SK-N-SH (cell line): ENCODE measurements at places on chromosomes 2 and 18. TPM values are rescaled to one million over a fixed set of nuclear protein-coding genes. Genes with fewer than 3 reads are reported as not detected.
A peak's percentile ranks its signal among the peaks of the same experiment; 100 is the strongest.

DNA sequence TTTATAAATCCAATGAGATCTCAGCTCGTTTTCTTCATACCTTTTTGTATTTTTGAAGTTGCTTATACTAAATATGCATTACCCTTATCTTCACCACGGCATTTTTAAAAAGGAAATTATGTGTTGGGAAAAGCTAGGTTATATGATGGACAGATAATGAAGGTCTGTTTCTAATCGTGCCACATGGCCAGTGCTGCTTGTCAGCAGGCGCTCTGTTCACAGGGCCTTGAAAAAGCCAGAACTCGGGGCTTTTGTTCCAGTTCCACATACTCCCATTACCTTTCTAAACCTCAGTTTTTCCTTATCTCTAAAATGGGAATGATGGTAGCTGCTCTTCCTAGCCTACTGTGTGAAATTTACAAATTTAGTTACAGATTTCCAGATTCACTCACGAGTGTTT is 42.0 kb downstream of the EPAS1 start:
- peak; percentile 59 for DNase-seq

DNA sequence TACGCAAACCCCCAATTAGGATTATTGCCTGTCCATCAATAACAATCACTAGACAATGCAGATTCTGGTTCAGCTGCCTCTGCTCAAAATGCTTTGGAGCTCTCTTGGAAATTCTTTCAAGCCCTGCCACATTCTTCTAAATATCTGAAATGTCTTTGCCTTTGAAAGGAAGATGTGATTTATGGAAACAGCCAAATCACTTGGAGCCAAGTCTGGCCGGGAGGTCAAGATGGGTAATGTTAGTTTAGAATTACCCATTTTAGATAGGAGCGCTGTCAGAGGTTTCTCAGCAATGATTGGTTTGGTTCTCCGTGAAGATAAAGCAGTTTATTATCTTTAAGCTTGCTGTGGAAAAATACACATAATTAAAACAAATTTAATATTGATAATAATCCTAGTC is 306.7 kb downstream of the SETBP1 start:
- no peak for DNase-seq

DNA sequence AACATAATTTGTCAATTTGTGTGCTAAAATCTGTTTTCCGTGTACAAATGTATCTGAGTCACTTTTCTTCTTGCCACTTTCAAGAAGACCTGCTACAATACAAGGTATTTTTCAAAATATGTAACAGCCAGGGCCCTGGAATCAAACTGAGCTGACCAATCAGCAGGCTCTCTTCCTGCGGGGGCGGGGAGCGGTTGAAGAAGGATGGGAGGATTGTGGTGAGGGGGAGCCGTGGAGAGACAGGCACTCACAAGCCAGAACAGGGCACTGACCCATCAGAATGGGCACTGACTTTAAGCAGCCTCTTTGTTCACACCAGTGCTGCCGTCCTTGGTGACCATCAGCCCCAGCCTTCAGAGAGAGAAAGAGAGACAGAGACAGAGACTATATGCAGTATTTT is 40.6 kb upstream of the CCNYL1 start:
- peak; percentile 23 for DNase-seq

The STK25 gene
- 236 and 268 TPM in 2 replicates for polyA plus RNA-seq

The AGAP1 gene
- polyA plus RNA-seq = 8.8 and 9.4 TPM in 2 replicates

GRCh38 chr18:24369426-24369825 is 28.2 kb downstream of the OSBPL1A start:
- DNase-seq = no peak

GRCh38 chr18:45325778-45326177 is 289.5 kb upstream of the SLC14A2 start:
- DNase-seq = no peak

- DNase-seq = no peak
These were observed 43.5 kb downstream of the SLC38A11 start for GRCh38 chr2:164911832-164912231.

DNA sequence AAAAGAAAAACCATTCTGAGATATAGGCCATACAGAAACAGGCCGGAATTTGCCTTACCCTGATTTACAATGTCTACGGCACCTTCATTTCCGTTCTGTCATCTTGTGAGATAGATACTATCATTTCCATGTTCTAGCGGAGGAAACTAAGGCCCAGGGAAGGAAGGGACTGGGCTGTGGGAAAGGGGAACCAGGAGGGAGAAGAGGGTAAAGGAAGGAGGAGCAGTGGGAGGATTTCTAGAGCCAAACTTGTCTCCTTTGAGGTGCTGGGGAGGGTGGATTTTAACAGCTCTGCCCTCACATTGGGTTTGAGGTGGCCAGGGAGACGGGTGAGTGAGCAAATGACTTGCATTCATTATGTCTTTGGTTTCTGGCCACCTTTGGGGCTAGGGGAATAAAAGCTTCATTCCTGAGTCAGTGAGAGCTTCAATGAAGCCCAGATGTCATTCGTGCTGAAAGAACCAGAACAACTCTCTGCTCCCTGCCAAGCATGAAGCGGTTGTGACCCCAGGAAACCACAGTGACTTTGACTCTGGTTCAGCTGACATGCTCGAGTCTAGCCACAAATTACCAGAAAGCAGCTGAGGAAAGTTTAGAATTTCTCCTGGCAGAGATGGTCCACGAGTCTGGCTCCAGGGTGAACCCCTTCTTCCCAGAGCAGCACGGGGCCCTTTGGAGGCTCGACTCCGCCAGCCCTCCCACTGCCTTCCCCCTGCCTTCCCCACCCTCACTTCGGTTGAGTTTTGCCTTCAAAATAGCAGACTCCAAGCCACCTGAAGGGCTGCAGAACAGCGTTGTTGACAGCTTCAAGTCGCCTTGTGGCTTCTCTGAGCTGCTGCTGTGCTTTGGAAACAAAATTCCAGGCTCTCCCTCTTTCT is 3.8 kb downstream of the ACTG2 start:
- no peak for DNase-seq

GRCh38 chr2:198242093-198242492 is 437.7 kb downstream of the PLCL1 start:
- DNase-seq = no peak

The IL18R1 gene
- 0.11 TPM in 1 of 2 replicates, not detected in the other for polyA plus RNA-seq

DNA sequence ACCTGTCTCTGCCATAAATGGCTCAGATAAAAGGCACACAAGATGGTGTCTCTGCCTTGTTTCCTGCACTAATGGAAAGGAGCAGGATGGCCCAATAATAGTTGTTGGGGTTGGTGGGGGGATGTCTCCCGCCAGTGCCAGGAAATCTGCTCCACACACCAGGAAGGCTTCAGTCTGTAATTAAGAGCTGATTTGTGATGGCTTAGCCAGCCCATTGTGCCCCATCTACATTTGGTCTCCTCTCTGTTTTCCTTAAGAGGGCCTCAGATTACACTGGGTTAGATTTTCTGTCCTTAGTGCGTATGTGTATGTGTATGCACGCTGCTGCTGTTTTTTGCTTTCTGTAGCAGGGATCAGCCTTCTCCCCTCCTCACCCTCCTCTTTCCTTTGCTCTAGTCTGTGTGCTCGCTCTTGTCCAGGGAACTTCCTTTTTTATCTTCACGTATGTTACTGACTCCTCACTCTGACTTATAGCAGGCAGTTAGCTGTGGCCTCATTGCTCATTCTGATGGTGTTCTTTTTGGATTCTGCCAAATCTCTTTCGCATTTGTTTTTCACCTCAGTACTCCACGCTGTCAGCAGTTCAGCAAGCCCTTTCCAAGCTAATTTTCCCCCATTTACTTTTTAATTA is 33.4 kb upstream of the MGAT5 start:
- no peak for DNase-seq

The SH3RF3 gene
- polyA plus RNA-seq = 1.3 and 1.9 TPM in 2 replicates

DNA sequence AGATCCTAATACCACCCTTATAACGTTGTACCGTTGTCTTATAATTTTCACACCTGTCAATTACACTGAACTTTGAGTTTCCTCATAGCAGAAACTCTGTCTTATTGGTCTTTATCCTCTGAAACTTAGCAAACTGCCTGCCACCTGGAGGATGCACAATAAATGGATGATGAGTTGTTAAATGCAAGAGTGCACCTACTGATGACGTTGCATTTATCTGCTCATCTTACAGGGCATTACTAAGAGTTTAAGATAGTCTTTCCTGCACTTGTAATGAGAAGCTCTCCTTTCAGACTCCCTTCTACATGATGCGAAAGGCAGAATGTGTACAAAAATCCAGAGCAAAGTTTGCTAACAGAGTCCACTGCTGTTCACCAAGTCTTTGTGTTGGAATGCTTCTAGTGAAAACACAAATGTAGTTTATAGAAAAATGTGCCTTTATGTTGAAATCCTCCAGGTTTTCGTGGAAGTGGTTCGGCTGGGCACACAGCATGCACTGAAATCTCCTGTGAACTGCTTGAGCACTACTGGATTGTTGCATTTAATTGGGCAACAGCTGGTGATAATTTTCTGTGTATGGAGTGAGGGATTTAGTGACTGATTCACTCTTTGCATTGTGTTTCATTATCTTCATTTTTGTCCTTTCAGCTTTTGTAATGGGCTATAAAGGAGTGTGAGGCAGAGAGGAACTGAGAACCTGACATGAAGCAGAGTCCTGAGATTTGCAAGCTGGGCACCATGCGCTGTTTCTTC is 665.8 kb upstream of the ID2 start:
- no peak for DNase-seq

DNA sequence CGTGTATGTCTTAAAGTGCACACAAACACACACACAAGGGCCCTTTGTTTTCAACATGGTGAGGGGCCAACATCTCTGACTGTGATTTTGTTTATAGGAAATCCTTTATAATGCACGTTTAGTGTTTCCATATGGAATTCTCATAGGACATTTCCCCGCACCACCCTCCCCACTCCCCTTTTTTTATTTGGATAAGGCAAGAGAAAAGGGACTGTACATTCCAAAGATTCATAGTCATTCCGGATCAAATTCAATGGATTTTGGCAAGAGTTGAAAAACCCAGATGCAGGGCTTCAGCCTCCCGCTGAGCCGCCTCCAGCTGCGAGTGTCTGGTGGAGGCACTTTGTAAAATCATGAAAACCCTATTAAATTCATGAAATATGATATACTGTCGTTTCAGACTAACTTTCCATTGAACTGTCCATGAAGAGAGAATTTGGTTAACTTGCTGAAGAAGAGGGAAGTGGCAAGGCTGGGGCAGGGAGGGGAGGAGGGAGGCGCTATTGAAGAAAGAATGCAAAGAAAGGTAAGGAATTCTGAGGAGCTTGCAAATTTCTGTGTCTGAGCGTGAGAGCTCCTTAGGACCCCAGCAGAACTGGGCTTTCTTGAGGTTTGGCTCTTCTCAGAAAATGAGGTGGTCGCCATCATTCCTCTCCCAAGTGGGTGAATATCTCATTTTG is 25.8 kb upstream of the SLC14A2 start:
- peak; percentile 30 for DNase-seq

GRCh38 chr2:65057391-65058052 is 1.3 kb downstream of the CEP68 start:
- DNase-seq = no peak

DNA sequence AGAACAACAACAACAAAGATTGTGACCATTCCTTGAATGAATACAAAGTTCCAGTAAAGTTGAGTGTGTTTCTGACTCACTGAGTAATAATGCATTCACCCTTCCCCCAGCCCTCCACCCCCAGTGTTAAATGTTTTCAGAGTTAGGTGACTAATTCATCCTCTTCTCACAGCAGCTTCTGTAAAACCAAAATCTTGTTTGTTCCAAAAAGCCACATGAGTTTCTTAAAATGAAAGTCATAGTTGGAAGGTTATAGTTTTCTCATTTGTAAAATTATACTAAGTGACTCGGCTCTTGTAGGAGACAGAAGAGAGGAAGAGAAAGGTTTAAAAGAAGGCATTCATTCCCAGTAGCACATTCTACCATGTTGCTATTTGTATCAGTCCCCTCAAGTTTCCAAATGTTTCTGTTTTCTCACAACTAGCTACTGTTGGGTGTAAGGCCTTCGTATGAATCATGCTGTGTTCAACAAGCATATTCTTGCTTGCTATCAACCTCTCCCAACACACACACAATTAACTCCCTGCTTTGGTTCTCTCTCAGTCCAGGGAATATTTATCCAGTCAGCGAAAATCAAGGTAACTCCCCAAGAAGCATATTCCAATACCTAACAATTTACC is 75.3 kb downstream of the MBD2 start:
- DNase-seq = no peak

The APCDD1 gene
- polyA plus RNA-seq = 0.02 TPM in 1 of 2 replicates, not detected in the other

The CXCR1 gene
- not detected in 2 replicates for polyA plus RNA-seq

The REG3G gene
- not detected in 2 replicates for polyA plus RNA-seq

GRCh38 chr2:206296128-206296527 is 21.7 kb downstream of the ZDBF2 start:
- no peak for DNase-seq

- no peak for DNase-seq
These were observed 214.6 kb downstream of the NCK2 start for GRCh38 chr2:105959357-105959756.

DNA sequence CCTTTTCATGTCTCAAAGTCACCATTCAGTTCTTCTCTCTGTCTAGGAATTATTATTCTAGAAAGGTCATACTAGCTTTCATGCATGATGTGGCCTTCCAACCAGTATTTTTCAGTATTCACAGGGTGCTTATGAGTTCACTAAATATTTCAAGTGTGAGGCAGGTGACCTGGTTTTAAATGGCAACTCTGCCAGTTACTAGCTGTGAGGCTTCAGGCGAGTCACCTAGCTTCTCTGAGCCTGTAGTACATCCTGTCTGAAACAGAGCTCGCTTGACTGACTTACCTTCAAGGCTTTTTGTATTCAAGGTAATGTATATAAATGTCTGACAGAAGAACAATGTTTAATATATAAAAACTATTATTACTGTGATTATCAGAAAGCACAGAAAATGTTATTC is 19.4 kb upstream of the ACVR1 start:
- DNase-seq = no peak

DNA sequence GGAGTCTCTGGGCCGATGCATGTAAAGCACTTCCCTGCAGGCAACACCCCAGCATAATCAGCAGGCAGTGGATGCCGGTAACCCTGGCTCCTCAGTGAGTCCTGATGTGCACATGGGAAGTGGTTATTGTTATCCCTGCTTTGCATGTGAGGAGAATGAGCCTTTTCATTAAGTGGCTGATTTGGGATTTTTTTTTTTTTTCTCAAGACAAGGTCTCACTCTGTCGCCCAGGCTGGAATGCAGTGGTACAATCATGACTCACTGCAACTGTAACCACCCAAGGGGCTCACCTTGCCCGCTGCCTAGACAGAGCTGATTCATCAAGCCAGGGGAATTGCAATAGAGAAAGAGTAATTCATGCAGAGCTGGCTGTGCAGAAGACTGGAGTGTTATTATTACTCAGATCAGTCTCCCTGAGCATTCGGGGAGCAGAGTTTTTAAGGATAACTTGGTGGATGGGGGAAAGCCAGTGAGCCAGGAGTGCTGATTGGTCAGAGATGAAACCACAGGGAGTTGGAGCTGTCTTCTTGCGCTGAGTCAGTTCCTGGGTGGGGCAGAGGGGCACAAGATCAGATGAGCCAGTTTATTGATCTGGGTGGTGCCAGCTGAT is 95.4 kb downstream of the SOCS6 start:
- no peak for DNase-seq

- DNase-seq = no peak
These were observed 61.2 kb downstream of the CCDC85A start for GRCh38 chr2:56244911-56245530.

The TACR1 gene
- under 0.01 TPM in 1 of 2 replicates, not detected in the other for polyA plus RNA-seq

GRCh38 chr18:75438891-75439290 is 11.4 kb upstream of the SMIM21 start:
- DNase-seq = no peak
